ENCODE measurements at places on chromosomes 16 and 17.

DNA sequence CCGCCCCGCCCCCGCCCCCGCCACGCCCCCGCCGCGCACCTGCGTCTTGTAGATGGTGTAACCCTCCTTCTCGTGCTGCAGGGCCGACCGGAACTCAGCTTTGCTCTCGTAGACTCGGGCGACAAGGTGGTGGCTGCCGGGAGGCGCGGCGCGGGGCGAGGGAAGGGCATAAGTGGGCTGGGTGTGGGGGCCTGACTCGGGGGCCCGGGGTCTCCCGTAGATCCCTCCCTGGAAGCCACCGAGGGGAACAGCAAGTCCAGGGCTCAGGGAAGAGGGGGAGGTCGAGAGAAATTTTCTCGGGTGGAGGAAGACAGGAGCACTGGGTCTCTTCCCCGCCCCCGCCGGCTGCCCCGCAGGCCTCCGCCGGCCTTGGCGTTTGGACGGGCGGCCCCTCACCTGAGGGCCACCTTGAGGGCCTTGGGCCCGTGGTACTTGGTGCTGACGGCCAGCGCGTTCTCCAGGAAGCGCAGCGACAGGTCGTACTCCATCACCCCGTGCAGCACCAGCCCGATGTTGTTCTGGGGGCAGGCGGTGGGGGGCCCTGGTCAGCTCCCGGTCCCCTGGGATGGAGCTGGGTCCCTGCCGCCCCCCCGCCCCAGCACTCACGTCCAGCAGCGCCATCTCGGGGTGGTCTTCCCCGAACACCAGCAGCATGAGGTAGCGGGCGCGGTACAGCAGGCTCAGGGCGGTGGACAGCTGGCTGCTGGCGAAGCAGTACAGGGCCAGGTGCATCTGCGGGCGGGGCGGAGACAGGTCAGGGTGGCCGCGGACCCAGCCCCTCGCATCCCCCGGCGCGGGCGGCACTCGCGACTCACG is 19.4 kb downstream of the CLUH start:
- DNase-seq: no peak

DNA sequence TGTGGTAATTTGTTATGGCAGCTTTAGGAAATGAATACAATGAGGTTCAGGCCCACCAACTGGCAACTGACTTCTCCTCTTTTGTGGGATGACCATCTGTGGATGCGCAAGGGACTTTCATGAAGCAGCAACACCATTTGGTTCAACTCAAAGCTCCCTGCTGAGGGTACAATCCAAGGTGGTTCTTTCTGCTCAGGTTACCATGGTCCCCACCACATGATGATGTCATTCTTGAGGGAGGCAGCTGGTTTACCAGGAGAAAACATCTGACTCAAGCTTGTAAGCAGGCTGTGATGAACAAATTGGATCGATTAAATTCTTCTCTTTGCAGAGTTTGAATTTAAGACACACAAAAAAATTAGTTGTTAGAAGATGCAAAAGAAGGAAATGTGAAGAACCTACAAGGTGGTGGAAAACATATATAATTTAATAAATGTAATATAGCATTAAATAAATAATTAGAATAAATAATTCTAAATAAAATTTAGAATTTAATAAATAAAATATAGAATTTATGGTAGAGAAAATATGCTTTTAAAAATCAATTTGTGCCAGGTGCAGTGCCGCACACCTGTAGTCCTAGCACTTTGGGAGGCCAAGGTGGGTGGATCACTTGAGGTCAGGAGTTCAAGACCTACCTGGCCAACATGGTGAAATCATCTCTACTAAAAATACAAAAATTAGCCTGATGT is 67.6 kb upstream of the ANKFN1 start:
- no peak for DNase-seq

DNA sequence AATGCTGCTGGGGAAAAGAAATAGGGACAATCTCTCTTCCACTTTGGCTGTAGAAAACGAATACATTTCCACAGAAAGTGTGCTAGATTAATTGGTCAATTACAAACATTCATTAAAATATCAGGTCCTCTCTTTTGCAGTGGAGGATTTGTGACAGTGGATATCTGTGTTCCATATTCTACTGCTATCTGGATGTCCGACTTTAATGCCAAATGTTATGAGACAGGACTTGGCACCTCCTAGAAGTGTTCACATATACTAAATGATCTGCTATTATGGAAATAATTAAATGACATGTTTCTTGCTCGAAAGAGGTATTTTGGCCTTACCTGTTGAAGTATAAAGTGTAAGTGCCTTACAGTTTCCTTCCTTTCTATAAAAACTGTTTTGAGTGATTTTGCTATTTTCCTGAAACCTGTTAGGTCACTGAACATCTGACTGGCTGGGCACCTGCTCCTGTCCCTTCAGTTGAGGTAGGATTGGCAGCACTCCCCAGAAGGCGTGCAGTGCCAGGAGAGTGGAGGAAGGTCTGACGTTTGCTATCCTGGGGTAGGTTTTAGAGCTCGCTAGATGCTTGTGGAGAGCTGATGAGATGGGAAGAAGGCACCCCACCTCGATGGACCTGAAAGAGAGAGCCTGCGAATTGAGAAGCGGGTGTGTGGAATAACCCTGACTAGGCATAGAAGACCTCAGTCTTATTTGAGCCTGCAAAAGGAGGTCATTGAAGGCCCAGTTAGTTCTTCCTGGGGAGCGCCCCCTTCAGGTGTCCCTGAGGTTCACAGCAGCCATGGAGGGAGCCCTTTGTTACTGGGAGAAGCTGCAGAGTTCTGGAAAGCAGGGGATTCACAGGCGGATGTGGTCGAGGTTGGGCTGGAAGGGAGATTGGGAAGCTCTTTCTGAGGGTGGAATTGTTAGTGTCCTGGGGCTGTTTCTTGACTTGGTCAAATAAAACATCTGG is 159.4 kb upstream of the ZNF267 start:
- DNase-seq: no peak

DNA sequence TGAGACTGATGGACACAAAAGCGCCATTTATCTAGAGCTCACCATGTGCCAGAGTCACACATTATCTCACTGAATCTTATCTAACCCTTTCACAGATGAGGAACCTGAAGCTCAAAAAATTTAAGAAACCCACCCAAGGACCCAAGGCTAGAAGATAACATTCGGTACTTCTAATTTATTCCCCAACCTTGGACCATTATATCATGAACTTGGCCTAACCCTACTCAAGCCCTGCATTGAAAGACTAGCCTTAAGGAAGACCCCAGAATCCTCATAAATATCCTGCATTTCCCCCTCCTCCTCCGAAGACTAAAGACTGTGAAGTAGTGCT is 548 bp upstream of the DYNC1LI2 start:
- DNase-seq: no peak

- DNase-seq: no peak
Observed at GRCh38 chr16:57825298-57826044, 23.2 kb upstream of the KIFC3 start.

- no peak for DNase-seq
Observed at GRCh38 chr17:9544221-9544620, 31.4 kb downstream of the STX8 start.

- no peak for DNase-seq
Observed at GRCh38 chr16:27169511-27170071, 33.7 kb upstream of the KDM8 start.

- no peak for DNase-seq
Observed at GRCh38 chr17:37607637-37608331, 1.4 kb downstream of the SYNRG start.

- DNase-seq: no peak
Observed at GRCh38 chr16:60771138-60771537, 1265.1 kb downstream of the CDH8 start.

- no peak for DNase-seq
Observed at GRCh38 chr16:30780549-30780948, 6.5 kb downstream of the ZNF629 start.

GRCh38 chr16:54673313-54673712 is 257.4 kb upstream of the IRX5 start:
- DNase-seq: no peak

DNA sequence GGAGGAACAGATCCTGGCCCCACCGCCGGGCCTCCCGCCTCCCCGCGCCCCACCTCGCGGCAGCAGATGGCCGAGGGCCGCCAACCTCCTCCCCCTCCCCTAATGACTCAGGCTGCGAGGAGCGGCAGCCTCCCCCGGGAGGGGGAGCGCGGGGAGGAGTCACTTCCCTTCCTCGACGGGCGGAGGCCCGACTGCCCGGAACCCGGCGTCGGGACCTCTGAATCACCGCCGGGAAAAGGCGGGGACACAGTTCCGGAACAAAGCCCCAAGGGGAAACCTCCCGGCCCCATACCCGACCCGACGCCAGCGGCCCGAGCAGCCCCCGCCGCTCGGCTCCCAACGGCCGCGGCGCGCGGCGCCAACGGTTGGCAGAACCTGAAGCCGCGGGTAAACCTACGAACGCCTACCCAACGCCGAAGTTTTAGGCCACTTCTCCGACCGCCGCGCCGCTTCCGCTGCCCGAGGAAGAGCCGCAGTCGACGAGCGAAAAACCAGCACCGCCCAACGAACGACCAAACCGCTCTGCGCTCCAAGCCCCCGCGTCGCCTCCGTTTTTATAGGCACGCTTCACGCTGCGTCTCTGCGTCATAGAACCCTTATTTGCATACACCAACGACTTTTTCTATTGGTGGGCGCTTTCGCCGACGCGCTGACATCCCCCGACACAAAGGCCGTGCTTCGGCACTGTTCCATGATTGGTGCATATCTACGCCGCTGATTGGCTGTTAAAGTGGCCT is 5.2 kb upstream of the UNK start:
- DNase-seq: peak; percentile 95

GRCh38 chr16:54806378-54806777 is 124.3 kb upstream of the IRX5 start:
- no peak for DNase-seq

DNA sequence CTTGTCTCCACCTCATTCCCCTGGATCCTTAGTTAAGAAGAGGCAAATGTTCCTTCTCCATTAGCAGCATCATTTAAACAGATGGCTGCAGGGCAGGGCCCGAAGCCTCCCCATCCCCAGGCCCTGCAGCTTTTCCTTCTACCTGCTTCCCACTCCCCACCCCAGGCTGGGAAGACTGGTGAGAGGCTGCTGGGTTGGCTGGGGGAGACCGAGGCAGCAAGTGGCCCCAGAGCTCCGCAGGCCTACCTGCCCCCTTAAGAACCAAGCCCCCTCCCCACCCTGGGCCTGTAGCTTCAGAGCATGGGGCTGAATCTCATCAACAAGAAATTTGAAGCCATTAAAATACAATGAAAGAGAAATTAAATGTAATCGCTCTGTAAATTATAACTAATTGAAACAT is 22.1 kb upstream of the RPL38 start:
- DNase-seq: no peak

DNA sequence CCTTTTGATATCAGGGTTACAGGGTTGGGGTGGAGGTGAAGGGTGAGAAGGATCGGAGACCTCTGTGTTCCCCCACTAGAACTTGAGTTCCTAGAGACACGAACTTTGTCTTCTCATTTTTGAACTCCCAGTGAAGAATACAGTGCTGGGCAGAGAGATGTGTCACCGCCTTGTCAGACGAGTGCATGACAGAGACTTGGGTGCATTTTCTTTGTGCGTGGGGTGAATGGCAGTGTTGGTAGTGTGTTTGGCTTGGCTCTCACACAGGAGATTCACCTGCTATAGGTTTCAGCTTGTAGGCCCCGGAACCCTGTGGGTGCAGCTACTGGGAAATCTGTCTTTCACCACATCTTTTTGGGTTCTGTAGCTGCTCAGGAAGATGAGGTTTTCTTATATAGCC is 40.0 kb upstream of the CCR7 start:
- no peak for DNase-seq

DNA sequence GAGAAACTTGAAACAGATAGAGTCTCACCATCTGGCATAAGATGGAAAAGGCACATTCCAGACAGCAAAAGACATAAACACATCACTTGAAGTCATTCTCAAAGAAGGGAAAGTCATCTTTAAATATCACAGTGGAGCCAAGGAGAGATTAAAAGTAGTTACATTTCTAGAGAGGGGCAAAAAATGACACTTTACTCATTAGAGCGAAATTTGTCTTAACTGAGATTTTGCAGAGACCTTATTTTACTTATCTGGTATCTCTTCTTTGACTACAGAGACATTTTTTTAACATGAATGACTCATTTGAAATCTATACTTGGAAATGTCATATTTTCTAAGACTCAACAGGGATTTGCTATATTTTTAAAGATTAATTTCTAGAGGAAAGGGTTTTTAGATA is 339.0 kb upstream of the KIF2B start:
- no peak for DNase-seq

DNA sequence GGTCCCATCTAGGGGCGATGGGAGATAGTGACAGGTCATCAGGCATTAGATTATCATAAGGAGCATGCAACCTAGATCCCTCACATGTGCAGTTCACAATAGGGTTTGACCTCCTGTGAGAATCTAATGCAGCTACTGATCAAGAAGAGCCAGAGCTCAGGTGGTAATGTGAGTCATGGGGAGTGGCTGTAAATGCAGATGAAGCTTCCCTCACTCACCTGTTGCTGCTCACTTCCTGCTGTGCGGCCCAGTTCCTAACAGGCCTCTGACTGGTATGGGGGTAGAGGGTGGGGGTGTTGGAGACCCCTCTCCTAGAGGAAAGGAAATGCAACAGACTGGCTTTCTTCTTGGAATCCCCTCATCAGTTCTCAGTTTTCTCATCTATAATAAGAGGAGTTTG is 131.4 kb downstream of the CA10 start:
- DNase-seq: no peak

GRCh38 chr17:80439499-80439898 is 24.5 kb downstream of the ENDOV start:
- no peak for DNase-seq

DNA sequence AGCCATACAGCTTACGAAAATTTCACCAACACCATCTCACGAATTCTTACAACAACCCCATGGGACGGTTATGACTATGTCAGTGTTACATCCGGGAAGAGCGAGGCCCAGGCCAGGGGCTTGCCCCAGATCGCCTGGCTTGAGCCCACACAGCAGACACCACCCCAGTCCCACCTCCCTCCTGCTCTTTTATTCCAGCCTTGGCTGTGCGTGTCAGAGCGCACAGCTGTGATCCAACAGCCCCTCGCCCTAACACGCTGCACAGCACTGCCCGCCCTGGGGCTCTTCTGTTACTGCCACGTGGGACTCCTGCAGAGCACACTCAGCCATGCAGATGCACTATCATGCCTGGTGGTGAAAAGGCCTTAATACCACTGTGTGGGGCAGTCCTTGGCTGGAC is 127.9 kb downstream of the ENGASE start:
- no peak for DNase-seq

GRCh38 chr16:695355-696089 is 5.3 kb upstream of the WDR24 start:
- DNase-seq: peak; percentile 43

GRCh38 chr17:48551214-48551555 is 6.3 kb upstream of the HOXB2 start:
- DNase-seq: no peak

- DNase-seq: peak; percentile 68
Observed at GRCh38 chr16:88810912-88811768, 588 bp downstream of the APRT start.

DNA sequence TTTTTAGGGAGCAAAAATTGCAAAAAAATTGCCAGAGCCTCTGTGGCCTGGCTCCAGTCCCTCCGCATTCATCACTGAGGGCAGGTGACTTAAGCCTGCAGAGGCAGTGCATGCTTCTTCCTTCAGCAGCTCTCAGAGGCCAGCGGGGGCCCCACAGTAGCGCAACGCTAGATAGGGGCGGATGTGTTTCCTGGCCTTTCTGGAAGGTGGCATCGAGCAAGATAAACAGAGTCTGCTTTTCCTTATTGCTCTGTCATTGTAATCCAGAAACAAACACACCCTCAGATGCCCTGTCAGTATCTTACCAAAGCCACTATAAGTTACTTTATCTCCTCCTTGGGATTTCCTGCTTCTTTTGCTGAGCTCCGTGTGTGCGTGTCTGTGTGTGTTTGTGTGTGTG is 75.5 kb upstream of the IRX6 start:
- DNase-seq: no peak

Measured in amygdala (tissue), 56 donors.